Heart left ventricle (tissue), 16 donors: ENCODE measurements at places on chromosomes 2 and 18. TPM values are rescaled to one million over a fixed set of nuclear protein-coding genes. Genes with fewer than 3 reads are reported as not detected.

The CLEC4F gene
- total RNA-seq: not detected

The SYT4 gene
- not detected for total RNA-seq

GRCh38 chr2:211900000-211900399, 638.6 kb downstream of the ERBB4 start:
- H3K36me3 ChIP-seq: no peaks in the 10 kb centered on the region
- no peak for DNase-seq
- no peaks in the 10 kb centered on the region for H3K4me1 ChIP-seq
- no peaks in the 10 kb centered on the region for H3K27me3 ChIP-seq
- no peak overlapping the region for H3K4me3 ChIP-seq
- H3K27ac ChIP-seq: peak overlapping the region; percentile 36

- no peak for DNase-seq
- no peaks in the 10 kb centered on the region for H3K36me3 ChIP-seq
- H3K27ac ChIP-seq: no peak overlapping the region
- no peak overlapping the region for H3K4me3 ChIP-seq
These were observed 181.5 kb downstream of the KLHL29 start for GRCh38 chr2:23566241-23567142.

GRCh38 chr2:40606862-40607261, 155.0 kb upstream of the SLC8A1 start:
- H3K27ac ChIP-seq: no peak overlapping the region
- no peak for DNase-seq
- H3K36me3 ChIP-seq: no peaks in the 10 kb centered on the region
- H3K4me1 ChIP-seq: no peaks in the 10 kb centered on the region
- H3K27me3 ChIP-seq: no peaks in the 10 kb centered on the region
- H3K4me3 ChIP-seq: no peak overlapping the region

GRCh38 chr2:183416753-183417152, 292.5 kb downstream of the NUP35 start:
- DNase-seq: no peak
- no peak overlapping the region for H3K4me3 ChIP-seq
- no peaks in the 10 kb centered on the region for H3K36me3 ChIP-seq
- no peak overlapping the region for H3K27ac ChIP-seq

GRCh38 chr2:105753380-105753779, 8.7 kb downstream of the NCK2 start:
- no peak for DNase-seq
- no peaks in the 10 kb centered on the region for H3K27me3 ChIP-seq
- H3K27ac ChIP-seq: no peak overlapping the region
- no peaks in the 10 kb centered on the region for H3K36me3 ChIP-seq
- H3K4me1 ChIP-seq: peaks cover 49% of the 10 kb centered on the region
